ENCODE measurements at places on chromosomes 3 and 15.

GRCh38 chr3:32969656-32970055, 18.2 kb downstream of the CCR4 start:
- no peak for DNase-seq

DNA sequence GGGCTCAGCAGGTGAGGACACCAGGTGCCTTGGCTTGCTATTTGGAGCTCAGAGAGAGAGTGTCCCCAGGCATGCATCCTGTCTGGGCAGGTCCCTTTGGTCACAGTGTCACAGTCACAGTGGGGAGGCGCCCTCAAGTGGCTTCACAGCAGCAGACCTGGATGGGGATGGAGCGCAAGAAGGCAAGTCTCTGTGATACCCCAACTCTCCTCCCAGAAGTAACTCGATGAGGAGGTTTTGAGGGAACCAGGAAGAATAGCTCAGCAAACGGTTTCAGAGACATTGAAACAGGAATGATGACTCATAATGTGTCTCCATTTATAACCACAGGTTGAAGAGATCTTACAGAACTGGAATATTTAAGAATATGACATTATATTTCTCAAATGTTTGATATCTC, 66.5 kb upstream of the SH3GL3 start:
- DNase-seq = peak; percentile 50

DNA sequence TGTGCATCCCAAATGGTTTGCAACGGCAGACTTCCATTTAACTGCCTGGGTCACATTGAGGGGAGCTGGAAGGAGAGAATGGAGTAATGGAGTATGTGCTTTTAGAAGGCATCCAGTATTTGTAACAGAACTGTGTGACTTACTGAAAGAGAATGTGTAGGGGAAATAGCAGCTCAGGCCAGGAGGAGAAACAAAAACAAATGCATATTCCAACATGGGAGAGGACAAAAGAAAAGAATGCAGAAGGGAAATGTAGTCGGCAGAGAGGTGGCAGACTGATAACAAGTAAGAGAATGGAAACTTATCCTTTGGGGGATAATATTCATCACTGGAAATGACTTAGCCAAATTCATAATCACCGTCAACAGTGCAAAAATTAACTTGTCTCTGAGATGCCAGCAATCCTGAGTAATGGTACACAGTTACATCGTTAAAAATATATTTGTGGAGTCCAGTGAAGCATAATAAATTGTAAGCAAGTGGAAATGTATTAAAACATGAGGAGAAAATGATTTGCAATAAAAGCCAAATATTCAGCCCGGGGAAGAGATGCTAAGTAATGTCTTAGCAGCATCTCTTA, 294.9 kb upstream of the SGO1 start:
- no peak for DNase-seq

DNA sequence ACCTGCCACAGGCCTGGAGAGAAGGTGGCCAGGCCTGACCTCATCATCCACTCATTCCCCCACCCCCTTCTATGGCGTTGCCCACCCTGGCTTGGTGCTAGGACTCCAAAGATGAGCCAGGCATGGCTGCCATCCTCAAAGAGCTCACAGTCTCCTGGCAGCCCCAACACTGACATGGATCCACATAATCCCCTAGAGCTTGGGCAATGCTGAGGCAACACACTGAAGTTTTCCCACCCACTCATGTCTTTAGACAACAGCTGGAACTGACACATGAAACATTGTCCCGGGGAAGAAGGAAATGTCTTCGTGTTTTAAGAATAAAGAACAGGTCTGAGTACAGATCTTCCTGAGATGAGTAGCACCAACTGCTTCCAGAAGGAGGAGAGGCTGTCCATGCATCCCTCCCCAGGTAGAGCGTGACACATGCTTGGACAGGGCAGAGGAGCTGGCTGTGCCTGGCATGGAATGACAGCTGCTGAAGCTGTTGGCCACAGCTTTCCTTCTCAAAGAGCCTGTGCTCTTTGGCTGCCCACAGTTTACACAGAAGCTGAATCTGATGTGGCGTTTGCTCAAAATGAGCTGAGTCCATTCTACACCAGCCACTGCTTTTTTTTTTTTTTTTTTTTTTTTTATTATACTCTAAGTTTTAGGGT, 70.1 kb downstream of the HOMER2 start:
- no peak for DNase-seq

DNA sequence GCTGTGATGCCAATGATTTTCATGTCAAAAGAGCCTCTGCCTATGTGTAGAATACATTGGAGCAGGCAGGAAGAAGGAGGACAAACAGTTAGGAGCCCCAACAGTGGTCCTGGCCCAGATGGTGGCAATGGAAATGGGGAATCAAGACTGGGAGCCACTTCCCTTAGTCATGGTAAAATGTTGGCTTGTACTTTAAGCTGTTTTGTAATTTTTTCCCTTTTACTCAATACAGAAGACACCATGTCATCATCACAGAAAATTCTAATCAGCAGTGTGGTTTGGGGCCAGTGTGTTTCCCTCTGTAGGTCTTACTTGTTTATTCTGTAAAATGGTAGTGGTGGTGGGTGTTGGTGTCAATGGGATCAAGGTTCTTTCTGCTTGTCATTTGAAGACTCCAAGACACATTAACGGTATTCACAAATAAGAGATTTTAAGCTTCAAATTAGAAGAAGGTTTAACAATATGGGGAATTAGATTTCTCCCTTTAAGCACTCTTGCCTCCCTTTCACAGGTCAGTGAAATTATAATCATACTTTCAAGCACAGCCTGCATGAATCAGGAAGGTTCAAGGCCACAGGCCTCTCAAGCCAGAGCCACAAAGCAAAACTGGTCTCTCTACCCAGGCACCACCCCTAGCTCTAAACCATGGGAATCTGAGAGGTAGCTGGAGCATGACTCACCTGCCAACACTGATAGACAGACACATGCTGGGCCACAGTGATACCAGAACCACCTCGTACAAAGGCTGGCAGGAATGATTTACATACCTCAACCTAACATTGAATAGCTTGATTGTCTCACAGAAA, 24.9 kb downstream of the SIAH2 start:
- peak; percentile 70 for DNase-seq

- DNase-seq = no peak
These were observed 61.2 kb downstream of the ITGA11 start for GRCh38 chr15:68370768-68371151.

DNA sequence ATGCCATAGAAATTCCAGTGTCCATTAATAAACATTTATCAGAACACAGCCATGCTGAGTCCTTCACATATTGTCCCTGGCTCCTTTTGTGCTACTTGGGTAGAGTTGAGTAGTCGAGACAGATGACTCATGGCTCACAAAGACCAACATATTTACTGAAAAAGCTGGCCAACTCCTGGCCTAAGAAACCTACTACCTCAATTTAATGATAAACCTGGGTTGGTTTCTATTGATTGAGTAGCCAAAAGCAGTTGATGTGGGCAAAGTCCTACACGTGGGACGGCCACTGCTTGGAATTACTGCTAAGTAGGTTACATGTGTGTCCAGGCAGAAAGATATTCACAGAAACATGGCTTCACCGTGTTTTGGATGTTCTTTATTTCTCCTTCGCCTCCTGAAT, 402.2 kb downstream of the NR2F2 start:
- DNase-seq = no peak

DNA sequence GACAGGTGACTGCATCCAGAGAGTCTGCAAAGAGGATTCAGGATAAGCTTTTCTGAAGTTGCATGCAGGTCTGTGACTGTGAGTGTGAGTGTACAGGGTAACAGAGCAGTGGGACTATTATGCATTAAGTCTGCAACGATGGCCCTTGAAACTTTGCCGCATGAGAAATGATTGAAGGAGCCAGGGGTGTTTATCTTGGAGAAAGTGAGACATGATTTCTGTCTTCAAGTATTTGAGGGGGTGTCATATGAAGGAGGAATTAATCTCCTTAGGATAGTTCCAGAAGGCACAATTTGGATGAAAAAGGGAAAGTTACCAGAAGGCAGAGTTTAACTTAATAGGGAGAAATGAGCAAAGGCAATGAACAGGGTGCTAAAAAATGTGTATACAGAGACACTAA, 119.6 kb downstream of the ARNT2 start:
- DNase-seq = no peak

DNA sequence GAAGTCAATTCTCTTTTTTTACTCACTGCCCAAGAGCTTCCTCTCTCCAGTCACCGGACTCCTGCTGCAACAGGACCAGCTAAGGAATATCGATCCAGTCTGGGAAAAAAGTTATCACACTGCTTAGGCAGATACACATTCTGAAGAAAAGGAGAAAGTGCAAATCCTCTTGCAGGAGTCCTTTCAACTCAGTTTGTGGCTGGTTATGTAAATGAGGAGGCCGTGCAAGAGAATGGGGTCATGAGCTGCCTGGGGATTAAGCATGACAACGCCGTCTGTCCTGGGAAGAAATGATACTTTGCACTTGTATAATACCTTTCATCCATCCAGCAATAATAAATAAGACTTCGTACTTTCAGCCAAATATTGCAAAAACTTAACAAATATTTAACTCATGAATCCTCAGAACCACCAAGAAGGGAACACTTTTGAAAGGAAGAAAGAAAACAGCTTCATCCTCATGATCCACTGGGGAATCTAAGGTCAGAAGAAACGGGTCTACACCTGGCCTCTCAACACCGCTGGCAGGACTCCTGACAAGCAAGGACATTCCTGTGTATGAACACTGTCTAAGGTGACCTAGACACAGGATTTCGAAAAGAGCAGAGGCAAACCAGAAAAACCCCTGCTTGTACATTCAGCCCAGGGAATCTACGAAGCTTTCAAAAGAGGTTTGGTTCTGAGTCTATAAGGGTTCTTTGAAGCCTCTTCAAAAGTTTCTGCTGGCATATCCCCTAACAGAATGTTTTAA, 13.1 kb upstream of the WWTR1 start:
- no peak for DNase-seq

DNA sequence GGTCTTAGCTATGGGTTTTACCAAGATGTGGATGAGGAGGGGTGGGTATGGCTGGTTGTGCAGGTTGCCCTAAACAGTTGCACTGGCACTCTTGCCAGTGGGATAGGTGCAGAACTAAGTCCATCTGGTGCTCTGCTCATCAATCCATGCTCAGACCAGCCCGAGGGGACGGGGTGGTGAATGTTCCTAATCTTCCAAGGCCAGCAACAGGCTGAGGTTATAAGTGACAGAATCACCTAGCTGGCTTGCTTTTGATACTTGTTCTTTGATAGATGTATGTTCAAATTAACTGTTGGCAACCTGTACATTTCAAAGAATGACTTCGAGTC, 53.5 kb upstream of the CCR2 start:
- peak; percentile 90 for DNase-seq

GRCh38 chr3:77254967-77255831, 215.3 kb downstream of the ROBO2 start:
- peak; percentile 58 for DNase-seq

DNA sequence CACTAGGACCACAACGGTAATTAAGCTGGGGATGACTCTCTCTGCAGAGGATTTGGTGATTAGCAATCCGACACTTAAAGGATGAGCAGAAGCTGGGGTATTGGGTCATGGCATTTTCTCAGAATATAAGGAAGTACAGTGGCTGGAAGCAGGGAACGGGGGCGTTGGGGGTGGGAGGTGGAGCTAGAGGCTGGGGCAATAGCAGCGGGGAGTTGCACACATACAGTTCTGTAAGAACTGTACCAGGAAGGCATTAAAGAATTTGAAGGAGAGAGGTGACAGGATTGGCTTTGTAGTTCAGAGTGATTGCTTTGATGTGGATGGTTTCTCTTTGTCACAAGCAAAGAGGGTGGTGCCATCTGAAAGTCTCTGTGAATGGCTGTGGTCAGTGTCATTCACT, 28.2 kb downstream of the PSMD6 start:
- DNase-seq = peak; percentile 9

DNA sequence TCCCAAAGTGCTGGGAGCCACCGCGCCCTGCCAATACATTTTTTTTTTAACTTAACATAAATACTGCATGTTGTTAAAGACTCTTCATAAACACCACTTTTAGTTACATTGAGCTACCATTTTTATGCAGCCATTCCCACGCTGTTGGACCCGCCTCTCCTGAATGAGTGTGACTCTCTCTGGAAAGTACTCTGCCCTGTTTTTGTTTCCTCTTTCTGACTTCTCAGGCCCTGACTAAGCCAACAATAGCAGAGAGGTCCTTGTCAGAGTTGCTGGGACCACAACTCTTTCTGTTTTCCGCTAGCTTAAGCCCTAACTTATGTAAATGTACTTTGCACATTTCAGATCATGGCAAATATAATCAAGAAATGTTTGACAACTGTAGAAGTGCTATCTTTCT, 35.2 kb downstream of the PARP15 start:
- no peak for DNase-seq

- DNase-seq = peak; percentile 69
These were observed 21.3 kb upstream of the CAV3 start for GRCh38 chr3:8712045-8712907.

DNA sequence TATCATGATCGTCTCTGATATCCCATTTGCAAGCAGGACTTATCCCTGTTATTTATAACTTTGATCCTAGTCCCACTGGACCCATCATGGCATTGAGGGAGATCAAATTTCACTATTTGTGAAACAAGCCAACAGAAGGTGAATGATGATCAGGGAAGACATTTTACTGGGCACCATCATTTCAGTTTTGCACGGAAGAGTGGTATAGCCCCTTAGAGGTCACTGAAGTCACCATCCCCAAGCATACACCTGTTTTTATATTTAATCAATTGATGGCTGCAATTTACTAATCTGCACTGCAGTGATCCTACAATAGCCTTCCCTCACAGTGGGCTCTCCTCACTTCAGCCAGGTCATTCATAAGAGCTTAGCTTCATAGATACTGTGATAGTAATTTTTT, 132.4 kb downstream of the FHIT start:
- no peak for DNase-seq

DNA sequence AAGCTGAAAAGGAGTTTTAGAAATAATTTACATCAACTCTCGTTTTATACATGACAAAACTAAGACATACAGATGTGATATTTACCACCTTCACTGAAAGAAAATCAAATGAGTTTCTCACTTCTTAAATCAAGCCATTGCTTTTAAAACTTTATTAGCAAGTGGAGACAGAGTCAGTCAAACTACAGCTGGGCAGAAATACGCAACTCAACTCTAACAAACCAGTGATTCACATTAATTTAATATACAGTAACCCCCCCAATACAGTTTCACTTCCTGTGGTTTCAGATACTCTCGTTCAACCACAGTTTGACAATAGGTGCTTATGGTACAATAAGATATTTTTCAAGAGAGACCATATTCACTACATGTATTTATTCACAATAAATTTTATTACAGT, 477.1 kb downstream of the MAGI1 start:
- peak; percentile 2 for DNase-seq

- no peak for DNase-seq
These were observed 78.2 kb downstream of the GALK2 start for GRCh38 chr15:49248291-49248690.

DNA sequence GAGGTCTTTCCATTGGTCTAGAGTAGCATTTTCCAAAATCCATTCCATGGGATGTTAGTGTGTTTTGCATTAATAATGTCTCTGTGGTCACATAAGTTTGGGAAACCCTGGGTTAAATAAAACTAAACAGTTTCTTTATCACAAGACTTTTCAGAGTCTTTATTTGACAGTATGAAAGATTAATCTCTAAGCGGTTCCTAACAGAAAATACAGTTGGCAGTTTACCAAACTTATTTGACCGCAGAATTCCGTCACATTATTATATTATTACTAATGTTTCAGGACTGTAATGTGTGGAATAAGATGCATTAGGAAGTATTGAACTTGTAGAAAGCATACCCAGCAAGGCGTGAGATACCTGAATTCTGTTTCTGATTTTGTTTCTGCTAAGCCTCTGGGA, 71.5 kb upstream of the ADAMTSL3 start:
- no peak for DNase-seq

All from NB4 (cell line).